ENCODE measurements at places on chromosomes 1 and 21.

GRCh38 chr1:115062542-115063004 lies 26.7 kb downstream of the TSPAN2 start:
- no peak for DNase-seq

- DNase-seq = no peak
These were observed 18.5 kb downstream of the MORN1 start for GRCh38 chr1:2372551-2373490.

- no peak for DNase-seq
These were observed 41.5 kb downstream of the LHX9 start for GRCh38 chr1:197958438-197959305.

DNA sequence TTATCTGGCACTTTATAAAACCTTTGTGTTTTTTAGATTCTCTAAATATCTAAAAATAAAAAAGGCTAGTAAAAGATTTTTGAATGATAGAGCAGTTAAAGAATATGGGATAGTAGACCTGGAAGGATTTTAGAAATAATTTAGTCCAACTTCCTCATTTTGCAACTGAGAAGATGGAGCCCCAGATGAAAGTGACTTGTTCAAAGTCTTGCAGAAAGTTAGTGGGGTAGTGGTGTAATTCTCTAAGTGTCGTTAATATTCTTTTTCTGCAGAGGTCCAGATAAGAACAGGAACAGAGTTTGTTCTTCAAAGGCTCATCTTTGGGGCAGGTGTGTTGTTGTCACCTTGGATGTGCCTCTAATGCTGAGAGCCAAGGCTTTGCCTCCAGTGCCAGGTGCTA lies 159.5 kb downstream of the DISC1 start:
- DNase-seq = no peak

DNA sequence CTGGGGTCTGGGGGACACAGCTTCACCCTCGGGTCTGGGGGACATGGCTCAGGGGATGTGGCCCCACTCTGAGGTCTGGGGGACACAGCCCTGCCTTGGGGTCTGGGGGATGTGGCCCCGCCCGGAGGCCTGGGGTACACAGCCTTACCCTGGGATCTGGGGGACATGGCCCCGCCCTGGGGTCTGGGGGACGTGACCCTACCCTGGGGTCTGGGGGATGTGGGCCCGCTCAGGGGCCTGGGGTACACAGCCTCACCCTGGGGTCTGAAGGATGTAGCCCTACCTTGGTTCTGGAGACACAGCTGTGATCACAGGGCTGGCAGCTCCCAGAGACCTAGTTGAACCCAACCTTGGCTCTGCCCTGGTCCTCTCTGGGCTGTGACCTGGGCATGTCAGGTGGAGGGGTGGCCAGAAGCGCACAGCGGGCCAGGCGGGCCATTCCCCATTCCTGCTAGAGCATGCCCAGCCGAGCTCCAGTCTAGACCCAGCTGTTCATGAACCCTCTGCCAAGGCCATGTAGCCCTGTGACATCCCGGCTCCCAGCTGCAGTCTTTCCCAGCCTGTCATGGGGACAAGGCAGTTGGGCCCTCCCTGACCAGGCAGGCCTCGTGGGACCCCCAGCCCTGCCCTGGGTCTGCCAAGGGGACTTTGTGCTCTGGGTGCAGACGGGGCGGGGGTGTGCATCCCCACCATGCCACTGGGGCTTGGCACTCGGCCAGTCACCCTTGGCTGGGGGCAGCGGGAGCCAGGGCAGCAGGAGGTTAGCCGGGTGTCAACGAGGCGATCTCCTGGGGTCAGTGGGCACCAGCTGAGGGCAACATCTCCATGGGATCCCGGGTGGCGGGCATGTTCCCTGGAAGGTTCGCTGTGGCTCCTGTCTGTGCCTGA lies 43.9 kb downstream of the WNT9A start:
- no peak for DNase-seq

- no peak for DNase-seq
These were observed 241.6 kb downstream of the SMYD3 start for GRCh38 chr1:246265481-246265880.

- no peak for DNase-seq
These were observed 101.3 kb upstream of the ARTN start for GRCh38 chr1:43832255-43832654.

- DNase-seq = no peak
These were observed 174.0 kb upstream of the KAZN start for GRCh38 chr1:14424325-14425002.
